Activated naive CD4-positive, alpha-beta T cell treated with anti-CD3 and anti-CD28 coated beads, Interleukin-2, amount 50 U/mL, for 72 hours (primary cell): ENCODE measurements at places on chromosomes 11 and 22.

- no peak for DNase-seq
These were observed 562 bp downstream of the FOLR3 start for GRCh38 chr11:72135891-72136683.

GRCh38 chr22:25656724-25657123, 85.3 kb upstream of the MYO18B start:
- no peak for DNase-seq

- DNase-seq = no peak
These were observed 52.7 kb downstream of the RTL6 start for GRCh38 chr22:44445307-44445680.

- peak; percentile 18 for DNase-seq
These were observed 737 bp downstream of the RBM4 start for GRCh38 chr11:66639066-66639813.

GRCh38 chr22:19258371-19258770, 33.1 kb downstream of the CLTCL1 start:
- DNase-seq = no peak

GRCh38 chr11:93783362-93783761, 720 bp upstream of the MED17 start:
- no peak for DNase-seq

DNA sequence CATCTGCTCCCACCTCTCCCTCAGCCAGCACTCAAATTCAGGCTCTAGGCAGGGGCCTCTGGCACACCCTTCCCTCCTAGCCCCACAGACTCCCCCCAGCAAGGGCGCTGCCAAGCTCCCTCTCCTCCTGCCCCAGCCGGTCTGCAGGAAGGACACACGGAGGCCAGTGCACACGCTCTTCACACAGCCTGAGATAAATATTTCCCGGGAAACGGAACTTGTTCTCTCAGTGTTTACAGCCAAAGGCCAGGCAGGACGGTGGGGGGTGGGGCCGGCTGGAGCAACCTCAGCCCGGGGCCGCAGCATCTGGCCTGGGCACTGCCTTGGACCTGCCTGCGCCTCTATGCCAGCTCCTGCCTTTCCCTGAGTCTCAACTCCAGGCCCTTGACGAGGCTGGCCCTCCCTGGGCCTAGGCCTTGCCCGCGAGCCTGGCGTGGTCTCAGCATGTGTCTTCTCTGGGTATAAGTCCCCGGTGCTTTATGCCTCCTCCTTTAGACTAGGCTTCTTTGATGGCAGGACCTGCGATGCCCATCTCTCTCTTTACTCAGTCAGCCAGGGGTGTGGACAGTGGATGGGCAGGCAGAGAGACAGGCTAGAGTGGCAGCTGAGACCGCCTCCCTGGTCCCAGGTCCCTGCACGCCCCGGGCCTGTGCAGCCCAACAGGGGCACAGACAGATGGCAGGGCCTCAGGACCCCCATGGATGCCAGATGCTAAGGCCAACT, 48.4 kb downstream of the PDE2A start:
- DNase-seq = no peak

DNA sequence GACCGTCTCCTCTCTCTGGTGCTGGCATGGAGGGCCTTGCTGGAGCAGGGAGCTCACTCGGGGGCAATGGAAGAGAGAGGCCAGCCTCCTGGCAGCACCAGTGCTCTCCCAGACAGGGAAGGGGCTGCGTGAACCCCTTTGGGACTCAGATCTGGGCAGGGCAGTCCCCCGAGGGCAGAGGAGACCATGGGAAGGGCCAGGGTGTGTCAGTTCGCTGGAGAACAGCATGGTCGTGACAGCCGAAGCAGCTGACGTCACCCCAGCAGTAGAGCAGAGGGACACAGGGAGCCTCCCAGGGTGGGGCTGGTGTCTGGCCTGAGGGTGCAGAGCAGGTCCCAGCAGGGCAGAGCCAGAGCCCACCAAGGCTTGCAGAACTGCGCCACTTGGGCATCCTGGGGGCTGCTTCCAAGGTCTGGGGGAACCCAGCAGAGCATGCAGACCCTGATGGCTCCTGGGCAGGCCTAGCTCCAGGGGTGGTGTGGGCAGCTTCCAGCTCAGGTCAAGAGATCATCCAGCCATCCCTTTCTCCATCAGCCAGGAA, 71.0 kb upstream of the KCNQ1OT1 start:
- DNase-seq = no peak

DNA sequence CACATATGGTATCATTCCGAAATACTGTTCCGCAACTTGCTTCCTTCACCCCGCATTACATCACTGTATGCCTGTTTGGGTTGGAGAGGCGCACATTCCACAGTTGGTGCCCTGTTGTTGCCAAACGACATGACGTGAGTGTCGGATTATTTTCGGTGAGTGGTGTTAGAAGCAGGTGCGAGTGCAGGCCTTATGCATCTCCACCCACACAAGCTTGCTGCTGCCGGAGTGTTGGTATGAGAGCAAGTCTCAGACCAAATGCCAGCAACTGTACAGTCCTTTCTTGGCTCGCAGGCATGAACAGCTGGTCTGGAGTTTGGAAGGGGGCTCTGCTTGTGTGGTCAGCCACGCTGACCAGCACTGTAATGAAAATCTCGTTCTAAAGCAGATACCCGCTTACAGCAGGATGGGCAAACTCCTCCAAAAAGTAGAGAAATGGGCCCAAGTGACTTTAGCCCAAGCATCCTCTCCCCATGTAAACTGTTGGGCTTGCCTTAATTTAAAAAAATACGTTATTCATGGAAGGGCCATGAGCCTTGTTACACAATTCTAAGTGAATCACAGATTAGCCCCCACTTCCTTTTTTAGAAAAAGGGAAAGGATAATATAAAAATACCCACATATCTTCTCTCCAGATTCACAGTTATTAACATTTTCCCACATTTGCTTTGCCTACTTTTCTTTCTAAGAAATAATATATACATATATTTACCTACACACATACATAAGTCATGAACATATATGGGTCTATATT, 48.7 kb upstream of the OR9Q1 start:
- no peak for DNase-seq

DNA sequence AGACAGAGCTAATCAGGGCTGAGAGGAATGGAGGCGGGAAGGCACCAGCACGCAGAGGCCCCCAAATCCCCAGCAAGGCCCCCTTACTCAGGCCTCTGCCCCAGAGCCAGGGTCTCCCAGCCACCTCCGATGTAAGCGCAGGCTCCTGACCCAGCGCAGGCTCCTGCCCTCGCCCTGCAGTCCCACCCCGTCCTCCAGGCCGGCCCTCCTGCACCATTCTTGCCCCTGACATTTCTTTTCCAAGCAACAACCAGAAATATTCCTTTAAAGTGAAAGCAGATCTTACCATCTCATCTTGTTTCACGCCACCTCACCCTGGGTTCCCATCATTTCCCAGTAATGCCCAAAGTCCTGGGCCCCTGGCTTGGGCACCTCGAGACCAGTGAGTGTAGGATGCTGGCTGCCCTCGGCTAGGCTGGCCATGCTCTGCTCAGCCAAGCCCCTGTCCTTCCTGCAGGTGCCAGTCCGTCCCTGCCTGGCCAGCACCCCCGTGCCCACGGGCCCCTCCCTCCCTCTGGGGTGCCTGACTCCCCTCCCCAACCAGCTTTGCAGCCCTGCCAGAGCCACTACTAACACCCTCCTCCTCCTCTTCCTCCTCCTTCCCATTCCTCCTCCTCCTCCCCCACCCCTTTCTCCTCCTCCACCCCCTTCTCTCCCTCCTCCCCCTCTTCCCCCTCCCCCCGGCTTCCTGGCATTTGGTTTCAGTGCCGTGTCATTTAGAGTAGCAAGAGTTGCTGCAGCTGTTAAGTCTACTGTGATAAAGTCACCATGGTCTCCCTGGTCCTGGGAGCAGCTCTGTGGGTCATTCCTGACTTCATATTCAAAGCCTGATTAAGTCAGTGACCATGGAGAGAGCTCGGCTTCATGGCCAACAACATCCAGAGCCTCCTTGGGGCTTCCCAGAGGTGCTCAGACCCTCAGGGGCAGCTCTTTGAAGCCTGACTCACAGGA, 78.7 kb downstream of the PIWIL3 start:
- DNase-seq = no peak

- DNase-seq = peak; percentile 40
These were observed 89.0 kb downstream of the ISX start for GRCh38 chr22:35154937-35155387.

DNA sequence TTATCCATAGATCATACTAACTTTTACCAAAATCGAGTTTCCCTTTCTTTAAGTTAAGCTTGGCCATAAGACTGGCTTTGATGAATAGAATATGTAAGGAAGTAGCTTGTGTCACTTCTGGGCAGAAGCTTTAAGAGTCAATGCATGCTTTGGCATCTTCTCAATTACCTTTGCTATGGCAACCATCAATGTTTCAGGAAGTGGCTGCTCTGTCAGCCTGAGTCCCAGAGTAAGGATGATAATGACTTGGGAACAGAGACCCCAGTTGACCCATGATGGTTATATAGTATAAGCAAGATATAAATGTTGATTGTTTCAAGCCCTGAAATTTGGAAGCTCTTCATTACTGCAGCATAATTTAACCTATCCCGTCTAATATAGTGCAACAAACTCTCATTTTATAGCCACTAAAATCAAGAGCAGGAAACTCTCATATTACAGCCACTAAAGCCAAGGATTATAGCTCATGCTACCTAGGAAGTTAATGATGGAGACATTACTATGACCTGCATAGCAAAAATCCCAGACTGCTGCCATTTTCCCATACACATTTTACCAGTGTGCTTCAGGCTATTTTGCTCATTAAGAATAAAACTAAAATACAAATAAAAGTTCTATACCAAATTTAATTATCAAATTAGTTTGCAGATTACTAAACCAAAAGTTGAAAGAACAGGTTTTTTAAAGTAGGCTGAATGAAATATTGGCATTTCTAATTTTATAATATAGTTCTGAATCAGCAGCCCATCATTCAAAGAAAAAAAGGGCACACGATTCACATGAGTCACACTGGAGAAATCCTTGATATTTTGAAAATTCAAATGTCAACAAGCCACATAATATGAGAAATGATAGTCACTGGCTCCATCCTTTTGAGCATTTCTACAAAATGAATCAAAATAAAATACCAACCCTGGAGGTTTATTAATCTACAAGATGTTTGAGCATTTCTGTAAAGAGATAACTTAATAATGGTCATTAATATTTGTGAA, 23.8 kb downstream of the FSHB start:
- DNase-seq = no peak

DNA sequence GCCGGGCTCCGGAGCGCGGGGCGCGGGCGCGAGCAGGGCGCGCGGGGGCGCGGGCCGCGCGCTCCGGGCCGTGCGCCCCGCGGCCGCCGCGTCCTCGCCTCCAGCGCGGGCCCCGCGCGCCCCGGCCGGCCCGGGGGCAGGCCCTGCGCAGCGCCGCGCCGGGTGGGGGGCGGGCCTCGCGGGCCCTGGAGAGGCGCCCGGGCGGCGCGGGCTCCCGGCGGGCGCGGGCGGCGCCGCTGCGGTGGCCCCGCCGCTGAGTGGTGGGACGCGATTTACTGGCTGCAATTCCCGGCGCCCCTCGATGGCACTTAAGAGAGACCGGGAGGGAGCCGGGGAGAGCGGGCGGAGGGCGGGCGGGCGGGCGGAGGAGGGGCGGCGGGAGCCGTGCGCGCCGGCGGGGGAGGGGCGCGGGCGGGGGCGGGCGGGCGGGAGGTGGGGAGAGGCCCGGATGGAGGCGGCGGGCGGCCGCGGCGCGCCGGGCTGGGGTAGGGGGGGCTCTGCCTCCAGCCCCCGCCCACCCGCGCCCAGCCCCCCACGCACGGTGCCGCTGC, 73.2 kb upstream of the TCF20 start:
- DNase-seq = no peak

DNA sequence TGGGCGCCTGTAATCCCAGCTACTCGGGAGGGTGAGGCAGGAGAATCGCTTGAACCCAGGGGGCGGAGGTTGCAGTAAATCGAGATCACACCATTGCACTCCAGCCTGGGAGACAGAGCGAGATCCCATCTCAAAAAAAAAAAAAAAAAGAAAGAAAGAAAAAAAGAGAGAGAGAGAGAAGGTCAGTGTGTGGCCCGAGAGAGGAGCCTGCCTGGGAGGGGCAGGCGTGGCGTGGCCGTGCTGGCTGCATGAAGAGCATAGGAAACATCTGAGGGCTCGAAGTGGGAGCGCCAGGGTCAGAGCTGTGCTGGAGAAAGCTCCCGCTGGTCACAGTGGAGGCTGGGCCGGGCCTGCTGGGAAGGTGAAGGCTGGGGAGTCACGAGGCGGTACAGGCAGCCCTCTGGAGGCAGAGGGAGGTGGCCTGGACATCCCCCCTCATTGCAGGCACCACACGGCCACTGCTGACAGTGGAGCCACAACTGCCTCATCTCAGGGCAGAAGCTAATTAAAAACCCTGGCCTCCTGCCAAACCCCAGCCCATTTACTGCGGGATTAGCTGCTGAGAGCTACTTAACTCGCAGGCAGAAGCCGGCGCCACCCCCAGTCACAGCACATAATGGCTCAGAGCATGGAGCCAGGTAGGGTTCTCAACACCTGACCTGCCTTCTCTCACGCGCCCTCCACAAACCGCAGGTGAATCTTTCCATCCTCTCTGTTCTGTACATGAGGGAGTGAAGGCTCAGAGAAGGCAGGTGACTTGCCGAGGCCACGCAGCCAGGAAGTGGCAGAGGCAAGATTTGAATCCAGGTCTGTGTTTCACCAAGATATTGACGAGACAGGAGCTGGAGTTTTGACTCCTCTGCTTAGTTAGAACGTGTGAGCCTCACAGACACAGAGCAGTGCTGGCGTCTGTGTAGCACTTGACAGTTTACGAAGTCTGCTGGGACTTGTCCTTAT, 32.6 kb downstream of the NFAM1 start:
- DNase-seq = no peak

GRCh38 chr11:30120045-30120589, 103.3 kb upstream of the KCNA4 start:
- no peak for DNase-seq

GRCh38 chr22:47123827-47124442, 361.5 kb downstream of the TBC1D22A start:
- DNase-seq = no peak

GRCh38 chr11:58685973-58686722, 45.6 kb downstream of the GLYAT start:
- no peak for DNase-seq

GRCh38 chr11:128705124-128705920, 11.4 kb downstream of the FLI1 start:
- no peak for DNase-seq

GRCh38 chr11:76560219-76560618, 110.3 kb downstream of the LRRC32 start:
- DNase-seq = no peak
